SK-N-SH (cell line): ENCODE measurements at places on chromosomes 5 and 9.

GRCh38 chr9:37407468-37407867 lies 15.0 kb upstream of the GRHPR start:
- DNase-seq, result no peak

DNA sequence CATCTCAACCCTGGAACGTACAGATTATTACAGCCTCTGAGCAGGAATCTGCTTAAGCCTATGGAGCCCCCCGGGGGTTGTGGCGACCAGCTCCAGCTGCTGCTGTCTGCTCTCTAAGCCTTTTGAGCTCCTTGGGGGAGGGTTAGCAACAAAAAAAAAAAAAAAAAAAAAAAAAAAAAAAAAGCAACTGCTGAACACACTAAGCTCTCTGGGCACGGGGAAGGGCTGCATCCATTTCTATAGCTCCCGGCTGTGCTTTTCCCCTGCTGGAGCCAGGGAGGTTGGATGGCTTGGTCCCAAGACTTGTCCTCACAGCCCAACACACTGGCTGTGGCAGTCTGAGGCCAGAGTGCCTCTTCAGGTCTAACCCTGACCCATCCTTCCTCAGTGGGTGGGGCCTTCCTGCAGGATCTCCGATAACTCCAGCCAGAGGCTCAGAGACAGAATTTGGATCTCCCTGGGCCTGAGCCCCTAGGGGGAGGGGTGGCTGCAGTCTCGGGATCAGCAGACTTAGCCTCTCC lies 82.1 kb downstream of the FBN2 start:
- DNase-seq, result no peak

- no peak for DNase-seq
Observed at GRCh38 chr5:151296974-151297373, 6.6 kb downstream of the SLC36A3 start.

- DNase-seq, result no peak
Observed at GRCh38 chr5:75891020-75891419, 173.8 kb upstream of the POC5 start.

DNA sequence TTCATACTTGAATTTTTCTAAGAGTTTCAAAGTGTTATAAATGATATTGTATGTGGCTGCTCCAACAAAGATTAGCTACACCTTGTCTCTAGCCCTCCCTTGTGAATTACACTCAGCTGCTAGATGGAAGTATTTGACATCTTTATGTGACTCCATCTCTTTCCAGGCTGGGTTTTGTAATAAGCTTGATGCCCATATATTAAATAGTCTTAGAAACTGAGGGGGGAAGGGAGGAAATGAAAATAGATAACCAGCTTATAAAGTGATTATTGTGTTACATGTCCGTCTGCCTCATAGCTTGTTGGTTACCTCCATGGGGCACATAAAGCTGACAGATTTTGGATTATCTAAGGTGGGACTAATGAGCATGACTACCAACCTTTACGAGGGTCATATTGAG lies 63.4 kb downstream of the CD180 start:
- no peak for DNase-seq

- no peak for DNase-seq
Observed at GRCh38 chr9:126407114-126407870, 80.7 kb downstream of the MVB12B start.

GRCh38 chr5:57863661-57864060 lies 381.1 kb upstream of the ACTBL2 start:
- no peak for DNase-seq

GRCh38 chr5:83387041-83387440 lies 84.5 kb upstream of the VCAN start:
- no peak for DNase-seq

GRCh38 chr9:94042516-94043360 lies 41.5 kb upstream of the PTPDC1 start:
- no peak for DNase-seq

- no peak for DNase-seq
Observed at GRCh38 chr5:151905557-151905961, 19.1 kb downstream of the GLRA1 start.

- no peak for DNase-seq
Observed at GRCh38 chr5:180467028-180467975, 26.9 kb upstream of the CNOT6 start.

GRCh38 chr9:16138561-16139491 lies 586.0 kb downstream of the CCDC171 start:
- no peak for DNase-seq

GRCh38 chr5:1751026-1751863 lies 48.4 kb downstream of the MRPL36 start:
- DNase-seq, result no peak

GRCh38 chr9:88826771-88827181 lies 164.5 kb upstream of the S1PR3 start:
- no peak for DNase-seq

DNA sequence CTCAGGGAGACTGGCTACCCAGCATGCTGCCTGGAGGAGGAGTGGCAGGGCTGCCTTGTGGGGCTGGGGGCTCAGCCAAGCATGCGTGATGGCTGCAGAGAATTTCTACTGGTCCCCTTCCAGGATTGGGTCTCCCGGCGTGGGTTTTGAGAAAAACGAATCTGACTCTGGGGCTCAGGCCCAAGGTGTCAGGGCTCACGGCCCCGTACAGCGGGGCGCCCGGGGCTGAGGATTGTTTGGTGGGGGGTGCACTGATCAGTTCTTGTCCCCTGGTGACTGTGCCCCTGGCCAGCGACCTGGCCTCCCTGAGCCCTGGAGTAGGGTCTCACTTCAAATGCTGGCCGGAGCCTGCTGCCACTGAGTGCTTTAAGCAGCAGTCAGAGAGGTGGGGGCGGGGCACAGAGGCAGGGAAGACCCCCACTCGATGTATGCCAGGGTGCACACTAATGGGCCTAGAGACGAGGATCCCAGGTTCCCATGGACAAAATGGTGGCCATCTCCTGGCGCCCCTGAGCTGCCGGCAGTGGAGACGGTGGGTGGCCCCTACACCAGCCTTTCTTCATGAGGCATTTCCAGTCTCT lies 45.5 kb upstream of the RNU6ATAC start:
- peak; percentile 4 for DNase-seq

GRCh38 chr9:84812847-84813246 lies 143.3 kb downstream of the NTRK2 start:
- no peak for DNase-seq

DNA sequence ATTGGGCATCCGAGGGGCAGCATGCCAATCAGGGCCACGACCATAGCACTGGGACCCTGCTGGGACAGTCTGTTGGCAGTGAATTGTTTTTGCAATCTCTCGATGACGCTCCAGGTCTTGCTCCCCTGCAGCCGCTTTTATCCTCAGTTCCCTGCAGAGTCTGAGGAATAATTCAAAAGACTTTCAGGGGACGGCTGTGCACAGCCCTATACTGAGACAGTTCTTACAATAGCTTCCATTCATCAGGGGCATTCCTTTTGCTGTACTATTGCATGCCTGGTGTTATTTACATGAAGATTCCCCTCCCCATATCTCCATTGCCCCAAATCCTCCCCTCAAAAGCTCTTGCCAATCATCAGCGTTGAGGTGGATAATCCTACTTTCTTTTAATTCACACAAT lies 163.3 kb upstream of the WWC1 start:
- DNase-seq, result no peak

DNA sequence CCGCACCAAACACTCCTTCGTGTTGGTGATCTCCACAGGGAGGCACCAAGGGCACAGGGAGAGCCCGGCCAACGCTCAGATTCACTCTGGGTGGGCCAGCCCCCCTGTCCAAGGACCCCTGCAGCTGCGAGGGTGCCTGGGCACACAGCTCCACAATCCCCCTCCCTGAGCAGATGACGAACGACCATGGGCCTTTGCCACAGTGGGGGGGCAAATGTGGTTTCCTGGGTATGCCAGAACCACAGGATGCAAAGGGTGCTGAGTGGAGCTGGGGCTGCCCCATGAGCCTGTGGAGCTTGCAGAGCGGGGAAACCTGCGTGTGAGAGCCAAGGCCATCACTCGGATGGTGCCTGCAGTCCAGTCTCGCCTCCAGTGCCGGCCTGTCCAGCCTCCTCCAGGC lies 31.0 kb downstream of the LPCAT1 start:
- DNase-seq, result no peak

GRCh38 chr9:81690251-81690851 lies 1.0 kb upstream of the TLE1 start:
- DNase-seq, result no peak

DNA sequence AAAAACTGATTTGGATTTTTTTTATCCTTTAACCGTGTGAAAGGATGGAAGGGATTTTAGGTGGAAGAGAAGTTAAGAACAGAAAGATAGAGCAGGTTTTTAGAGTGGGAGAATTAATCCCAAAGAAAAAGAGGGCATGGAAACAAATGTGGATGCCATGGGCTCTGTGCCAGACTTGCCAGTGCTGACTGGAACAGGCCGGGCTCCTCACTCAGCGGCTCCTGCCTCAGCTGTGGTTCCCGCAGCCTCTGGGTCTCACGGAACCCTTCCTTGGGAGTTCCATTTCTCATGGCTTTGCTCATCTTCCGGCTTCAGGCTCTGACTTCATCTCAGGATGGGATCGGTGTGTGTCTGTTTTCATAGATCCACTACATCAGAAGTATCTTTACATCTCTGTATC lies 30.4 kb upstream of the SLC2A8 start:
- DNase-seq, result no peak

DNA sequence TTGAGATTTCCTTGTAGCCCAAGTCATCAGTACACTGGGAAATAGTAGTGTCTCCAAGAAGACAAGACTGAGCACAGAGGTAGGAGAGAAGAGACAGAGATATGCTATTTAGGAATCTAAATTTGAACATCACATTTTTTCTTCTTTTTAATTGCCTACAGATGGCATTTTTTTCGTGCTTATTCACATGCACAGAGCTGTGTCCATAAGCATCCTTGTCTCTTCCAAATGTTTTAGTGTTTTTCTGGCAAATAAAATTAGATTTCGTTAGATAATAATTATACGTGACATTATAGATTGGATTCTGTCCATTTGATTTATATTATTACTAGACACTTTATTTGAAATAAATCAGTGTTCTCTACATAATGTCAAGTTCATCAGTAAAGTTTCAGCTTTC lies 80.9 kb downstream of the PRR16 start:
- DNase-seq, result no peak

GRCh38 chr5:41891066-41891707 lies 13.0 kb upstream of the RIMOC1 start:
- DNase-seq, result no peak

GRCh38 chr5:96661855-96662724 lies at the start of gene CAST:
CAST (plus strand) TSS chr5:96662376; CDS start chr5:96662423, 47 bp downstream.
- DNase-seq, result peak; percentile 82

DNA sequence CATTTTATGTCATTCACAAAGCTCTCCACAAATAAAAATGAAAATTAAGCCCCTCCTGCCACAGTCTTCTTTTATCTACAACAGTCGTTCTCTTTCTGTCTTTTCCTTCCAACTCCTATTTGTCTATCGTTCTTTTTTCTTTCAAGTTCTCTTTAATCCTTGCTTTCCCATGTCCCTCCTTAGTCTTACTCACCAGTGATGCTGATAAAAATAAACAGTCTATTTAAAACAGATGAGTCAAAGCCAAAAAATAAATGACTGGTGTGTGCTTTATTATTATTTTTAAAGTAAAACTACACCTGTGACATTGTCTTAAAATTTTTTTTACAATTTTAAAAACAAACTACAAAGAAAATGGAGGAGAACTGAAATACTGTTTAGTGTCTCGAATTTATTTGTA lies 137.1 kb upstream of the TMEM161B start:
- DNase-seq, result no peak

DNA sequence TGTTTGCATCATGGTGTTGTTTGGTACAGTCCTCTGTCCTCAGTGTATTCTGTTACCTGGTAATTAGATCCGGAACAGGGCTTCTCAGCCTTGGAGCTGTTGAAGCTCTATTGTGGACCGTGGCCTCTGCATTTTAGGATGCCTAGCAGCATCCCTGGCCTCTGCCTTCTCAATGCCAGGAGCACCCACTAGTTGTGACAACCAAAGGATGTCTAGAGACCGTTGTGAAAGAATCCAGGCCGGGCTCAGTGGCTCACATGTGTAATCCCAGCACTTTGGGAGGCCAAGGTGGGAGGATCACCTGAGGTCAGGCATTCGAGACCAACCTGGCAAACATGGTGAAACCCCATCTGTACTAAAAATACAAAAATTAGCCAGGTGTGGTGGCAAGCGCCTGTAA lies 159.6 kb downstream of the CACNA1B start:
- peak; percentile 1 for DNase-seq

DNA sequence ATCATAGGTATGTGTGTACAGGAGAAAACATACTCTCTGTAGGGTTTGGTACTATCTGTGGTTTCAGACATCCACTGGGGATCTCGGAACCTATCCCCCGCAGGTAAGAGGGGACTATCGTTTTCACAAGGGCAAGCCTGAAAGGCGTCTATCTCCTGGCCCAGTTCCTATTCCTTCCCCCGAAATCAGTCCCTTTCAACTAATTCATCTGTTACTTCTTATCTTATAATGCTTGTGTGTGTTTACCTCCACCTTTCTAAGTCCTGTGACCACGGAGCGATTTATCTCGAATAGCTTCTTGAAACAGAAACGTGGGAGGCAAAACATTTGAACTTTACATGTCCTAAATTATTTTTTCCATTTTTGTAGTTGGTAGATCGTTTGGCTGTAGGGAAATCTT lies 11.4 kb downstream of the ABO start:
- DNase-seq, result no peak

DNA sequence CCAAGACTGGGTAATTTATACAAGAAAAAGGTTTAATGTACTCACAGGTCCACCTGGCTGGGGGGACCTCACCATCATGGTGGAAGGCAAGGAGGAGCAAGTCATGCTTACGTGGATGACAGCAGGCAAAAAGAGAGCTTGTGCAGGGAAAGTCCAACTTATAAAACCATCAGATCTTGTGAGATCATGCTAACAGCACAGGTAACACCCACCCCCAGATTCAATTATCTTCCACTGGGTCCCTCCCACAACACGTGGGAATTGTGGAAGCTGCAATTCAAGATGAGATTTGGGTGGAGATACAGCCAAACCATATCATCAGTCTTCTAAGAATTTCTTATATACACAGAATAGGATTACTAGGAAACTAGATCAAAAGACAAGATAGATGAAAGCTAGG lies 555.6 kb downstream of the PRR16 start:
- DNase-seq, result no peak

GRCh38 chr5:113236536-113237288 lies 198.1 kb downstream of the TSSK1B start:
- DNase-seq, result no peak

DNA sequence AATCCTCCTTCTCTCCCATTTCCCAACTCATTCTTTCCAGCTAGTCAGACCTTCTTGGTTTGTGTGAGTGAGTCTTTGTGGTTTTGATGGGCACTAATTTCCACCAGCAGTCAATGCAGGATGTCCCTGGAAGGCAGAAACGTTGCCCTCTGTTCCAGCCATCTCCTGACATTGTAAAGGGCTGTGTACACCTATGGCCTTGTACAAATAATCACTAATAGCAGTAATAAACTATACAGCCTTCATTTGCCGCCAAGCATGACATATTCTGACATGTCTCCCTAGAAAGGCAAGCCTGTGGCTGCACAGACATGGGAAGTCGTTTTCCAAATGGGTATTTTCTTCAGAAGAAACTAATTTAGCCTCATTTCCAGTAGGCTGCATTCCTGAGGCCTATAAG lies 18.4 kb upstream of the DENND1A start:
- DNase-seq, result no peak

DNA sequence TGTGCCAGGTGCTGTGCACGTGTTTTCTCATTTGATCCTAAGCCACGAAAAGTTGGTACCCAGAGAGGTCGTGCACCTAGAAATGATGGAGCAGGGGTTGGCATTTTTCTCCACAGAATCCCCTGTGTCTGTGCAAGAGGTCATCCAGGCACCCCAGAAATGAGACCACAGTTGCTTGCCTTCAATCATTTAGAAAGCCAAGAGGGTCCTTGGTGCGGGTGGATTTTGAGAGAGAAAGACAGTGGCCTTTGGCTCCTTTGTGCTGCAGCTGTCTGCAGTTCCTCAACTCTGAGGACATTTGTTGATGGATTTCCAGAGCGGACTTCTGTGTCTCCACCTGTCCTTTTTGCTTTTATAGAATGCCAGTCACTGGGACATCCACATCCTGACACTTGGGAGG lies 33.8 kb upstream of the SPRY4 start:
- DNase-seq, result no peak
